ENCODE measurements at places on chromosomes 7 and 10.

- peak; percentile 46 for DNase-seq
Measured at GRCh38 chr7:2978408-2978807, 65.3 kb downstream of the CARD11 start.

GRCh38 chr7:104900525-104901239, 113.3 kb upstream of the KMT2E start:
- DNase-seq = no peak

DNA sequence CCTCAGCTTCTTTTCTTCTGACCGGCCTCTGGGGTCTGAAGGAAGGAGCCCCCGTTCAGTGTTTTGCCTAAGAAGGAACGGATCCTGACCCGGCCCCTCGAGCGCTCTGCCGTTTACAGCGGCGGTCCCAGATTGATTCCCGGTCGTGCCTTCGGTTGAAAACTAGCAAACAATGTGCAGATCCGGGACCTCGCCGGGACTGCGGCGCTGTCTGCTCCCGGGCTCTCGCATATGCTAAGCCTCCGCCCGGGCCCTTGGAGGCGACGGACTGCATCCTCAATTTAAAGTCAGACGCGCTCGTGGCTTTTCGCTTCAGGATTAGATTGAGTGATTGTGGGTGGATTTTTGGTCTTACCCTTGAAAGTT, 559 bp downstream of the DBF4 start:
- DNase-seq = peak; percentile 66

DNA sequence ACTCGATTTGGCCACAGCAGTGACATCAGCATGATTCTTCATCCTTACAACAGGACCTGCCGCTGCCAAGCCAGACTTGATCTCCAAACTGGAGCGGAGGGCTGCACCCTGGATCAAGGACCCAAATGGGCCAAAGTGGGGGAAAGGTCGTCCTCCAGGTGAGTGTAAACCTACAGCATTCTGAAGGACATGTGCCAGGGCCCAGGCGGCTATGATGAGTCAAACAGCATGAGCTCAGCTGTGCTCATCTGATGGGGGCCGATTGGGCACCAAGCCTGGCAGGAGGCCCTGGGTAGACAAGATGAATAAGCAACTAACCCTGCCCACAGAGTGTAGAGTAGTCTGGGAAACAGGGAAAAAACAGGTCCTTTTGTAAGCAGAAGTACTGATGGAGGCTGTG, 14.4 kb upstream of the ATP6V0E2 start:
- no peak for DNase-seq

DNA sequence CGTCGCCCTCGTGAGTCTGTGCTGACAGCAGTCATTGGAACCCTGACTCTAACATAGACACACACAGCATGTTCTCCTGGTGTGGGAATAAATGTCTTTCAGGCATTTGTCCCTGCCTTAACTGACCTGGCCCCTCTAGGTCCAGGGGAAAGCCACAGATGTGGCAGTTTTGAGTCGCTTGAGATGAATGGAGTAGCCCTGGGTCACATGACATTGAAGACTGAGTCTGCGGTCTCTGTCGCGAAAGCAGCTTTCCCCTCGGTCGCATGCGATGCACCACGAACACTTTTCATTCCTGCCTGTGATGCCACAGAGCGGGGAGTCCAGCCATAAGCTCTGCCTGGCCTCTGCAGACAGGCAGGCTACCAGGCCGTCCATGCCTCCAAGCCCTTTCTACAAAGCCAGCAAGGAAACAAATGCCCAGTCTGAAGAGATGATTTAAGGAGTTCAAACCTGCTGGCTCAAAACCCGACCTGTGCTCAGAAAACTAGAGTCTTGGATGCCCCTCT, 172.3 kb downstream of the WDR37 start:
- DNase-seq = no peak

GRCh38 chr7:79520543-79520942, 67.1 kb upstream of the MAGI2 start:
- DNase-seq = no peak

DNA sequence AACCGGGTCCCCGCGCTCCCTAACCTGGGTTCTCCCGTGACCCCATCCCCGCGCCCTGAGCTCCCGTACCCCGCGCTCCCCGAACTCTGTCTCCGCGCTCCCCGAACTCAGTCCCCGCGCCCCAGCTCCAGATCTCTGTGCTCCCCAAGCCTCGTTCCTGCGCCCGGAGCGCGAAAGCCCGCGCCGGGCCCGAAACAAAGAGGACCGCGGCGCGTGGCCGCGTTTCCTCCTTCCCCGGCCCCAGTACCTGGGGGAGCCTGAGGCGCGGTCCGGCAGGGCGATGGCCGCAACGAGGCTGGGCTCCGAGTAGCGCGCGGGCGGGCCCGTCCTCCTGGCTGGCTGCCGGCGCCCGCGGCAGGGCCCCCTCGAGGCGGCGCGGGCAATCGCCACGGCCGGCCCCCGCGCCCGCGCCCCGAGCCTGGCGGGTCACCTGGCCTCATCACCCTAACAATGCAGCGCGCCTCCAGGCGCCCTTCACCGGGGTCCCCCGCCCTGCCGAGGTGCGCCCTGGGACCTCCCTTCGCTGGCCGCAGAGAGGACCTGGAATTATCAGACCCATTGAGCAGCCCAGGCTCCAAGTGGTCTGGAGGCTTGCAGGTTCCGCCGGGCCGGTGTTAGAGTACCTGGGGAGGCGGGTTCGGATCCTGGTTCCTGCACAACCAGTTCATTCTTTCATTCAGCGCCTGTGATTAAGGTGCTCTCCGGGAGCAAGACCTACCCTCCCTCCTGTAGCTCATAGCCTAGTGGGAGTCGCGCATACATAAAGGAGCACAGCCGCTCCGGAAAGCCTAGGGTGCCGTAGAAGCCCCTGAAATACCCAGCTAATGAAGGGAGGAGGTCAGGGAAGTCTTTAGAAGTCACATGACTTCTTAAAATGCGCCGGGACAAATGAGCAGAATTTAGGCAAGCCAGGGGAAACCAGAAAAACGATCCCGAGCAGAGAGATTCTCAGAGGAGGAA, at the start of gene TNS3:
Gene TNS3, minus strand, starts transcription at position 308 of the 960 bp plus-strand sequence. CDS start 142,475 bp downstream, outside the sequence.
- DNase-seq = no peak
